Memory B cell (primary cell): ENCODE measurements at places on chromosomes 2 and 18.

DNA sequence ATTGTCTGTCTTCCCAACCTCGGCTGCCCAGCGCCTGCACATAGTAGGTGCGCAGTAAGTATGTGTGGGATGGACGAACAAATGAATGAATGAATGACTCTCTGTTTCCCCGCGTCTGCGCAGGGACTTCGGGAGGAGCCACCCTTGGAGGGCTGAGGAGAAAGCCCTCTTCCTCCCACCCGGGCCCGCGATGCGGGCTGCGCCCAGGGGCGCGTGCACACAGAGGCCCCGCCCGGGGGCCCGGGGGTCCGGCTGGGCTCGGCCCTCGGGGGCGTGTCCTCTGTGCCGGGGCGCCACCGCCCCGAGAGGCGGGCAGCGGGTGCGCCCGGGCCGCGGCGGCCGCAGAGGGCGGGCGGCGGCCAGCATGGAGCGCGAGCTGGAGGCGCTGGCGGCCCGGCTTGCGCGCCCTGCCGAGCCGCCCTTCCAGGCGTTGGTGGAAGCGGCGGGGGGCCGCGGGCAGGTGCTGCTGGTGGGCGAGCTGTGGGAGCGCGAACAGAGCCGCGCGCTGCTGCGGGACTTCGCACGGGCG, at the start of gene C2orf72:
C2orf72 (plus strand) TSS at position 322 of the 529 bp plus-strand sequence; CDS start at position 365, 43 bp downstream.
- peak within 1 kb of the TSS; percentile 69 for H3K4me3 ChIP-seq
- H3K36me3 ChIP-seq: no peaks in the 10 kb centered on the region
- no peak for DNase-seq
- H3K27ac ChIP-seq: no peak within 1 kb of the TSS
- H3K4me1 ChIP-seq: peaks cover 12% of the 10 kb centered on the region

DNA sequence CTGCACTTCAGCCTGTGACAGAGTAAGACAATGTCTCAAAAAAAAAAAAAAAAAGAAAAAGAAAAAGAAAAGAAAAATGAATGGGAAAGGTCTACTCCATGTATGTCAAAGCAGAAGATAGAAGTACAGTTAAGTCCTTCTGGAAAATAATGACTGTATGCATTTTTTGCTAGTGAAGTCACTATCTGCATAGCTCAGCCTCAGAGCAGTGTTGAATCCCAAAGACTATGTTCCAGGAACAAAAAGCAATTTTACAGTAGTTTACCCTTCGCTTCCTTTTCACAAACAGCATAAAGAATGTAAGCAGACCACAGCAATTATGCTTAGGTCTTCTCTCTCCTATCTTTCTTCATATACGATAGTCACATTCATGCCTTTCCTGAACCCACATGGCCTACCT, 497.4 kb downstream of the CMPK2 start:
- DNase-seq: no peak
- no peak overlapping the region for H3K4me3 ChIP-seq
- H3K27me3 ChIP-seq: no peaks in the 10 kb centered on the region
- no peak overlapping the region for H3K27ac ChIP-seq
- no peaks in the 10 kb centered on the region for H3K36me3 ChIP-seq

GRCh38 chr2:225009768-225010167, 32.5 kb downstream of the DOCK10 start:
- no peak overlapping the region for H3K27ac ChIP-seq
- no peak for DNase-seq
- H3K4me1 ChIP-seq: peaks cover 28% of the 10 kb centered on the region
- peaks cover 3% of the 10 kb centered on the region for H3K36me3 ChIP-seq
- H3K4me3 ChIP-seq: no peak overlapping the region
- no peaks in the 10 kb centered on the region for H3K27me3 ChIP-seq

DNA sequence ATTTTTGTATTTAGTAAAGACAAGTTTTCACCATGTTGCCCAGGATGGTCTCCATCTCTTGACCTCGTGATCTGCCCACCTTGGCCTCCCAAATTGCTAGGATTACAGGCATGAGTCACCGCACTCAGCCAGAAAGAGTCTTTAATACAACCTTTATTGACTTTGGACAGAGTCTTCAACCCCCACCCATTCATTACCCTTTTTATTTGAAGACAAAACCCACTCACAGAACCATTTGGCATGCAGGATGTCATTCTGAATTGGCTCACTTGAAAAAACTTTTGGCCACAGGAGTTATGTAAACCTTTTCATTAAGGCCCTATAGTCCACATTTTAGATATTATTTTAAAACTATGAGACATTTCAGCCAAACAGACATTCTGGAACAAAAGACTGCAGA, 217.9 kb upstream of the RND3 start:
- H3K27ac ChIP-seq: no peak overlapping the region
- no peaks in the 10 kb centered on the region for H3K27me3 ChIP-seq

GRCh38 chr18:3993941-3994687, 461.0 kb downstream of the DLGAP1 start:
- no peaks in the 10 kb centered on the region for H3K27me3 ChIP-seq
- H3K27ac ChIP-seq: no peak overlapping the region
- no peak overlapping the region for H3K4me3 ChIP-seq

DNA sequence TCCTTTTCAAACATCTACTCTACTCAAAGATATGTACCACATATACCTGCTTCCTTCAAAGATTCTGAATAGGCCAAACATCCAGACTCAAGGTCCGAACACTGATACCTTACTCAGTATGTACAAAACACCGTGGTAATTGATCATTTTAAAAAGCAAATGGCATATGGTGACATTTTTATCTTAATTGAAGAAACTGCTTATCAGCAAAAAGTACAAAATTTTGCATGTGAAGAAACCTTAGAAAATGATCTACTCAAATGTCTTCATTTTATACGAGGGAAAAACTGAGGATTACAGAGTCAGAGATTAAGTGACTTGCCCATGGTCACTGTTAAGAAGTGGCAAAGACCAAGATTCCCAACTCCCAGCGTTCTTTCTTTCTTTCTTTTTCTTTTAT, 133.0 kb downstream of the CACNB4 start:
- H3K27me3 ChIP-seq: peaks cover 4% of the 10 kb centered on the region
- H3K27ac ChIP-seq: no peak overlapping the region
- no peak for DNase-seq
- no peak overlapping the region for H3K4me3 ChIP-seq

GRCh38 chr18:79556829-79557585, 122.6 kb upstream of the CTDP1 start:
- peaks cover 1% of the 10 kb centered on the region for H3K27me3 ChIP-seq
- H3K4me3 ChIP-seq: no peak overlapping the region
- H3K27ac ChIP-seq: no peak overlapping the region
- no peaks in the 10 kb centered on the region for H3K4me1 ChIP-seq
- DNase-seq: no peak

GRCh38 chr2:41241325-41242000, 789.6 kb upstream of the SLC8A1 start:
- no peaks in the 10 kb centered on the region for H3K4me1 ChIP-seq
- no peaks in the 10 kb centered on the region for H3K36me3 ChIP-seq
- no peak overlapping the region for H3K27ac ChIP-seq
- no peak overlapping the region for H3K4me3 ChIP-seq

DNA sequence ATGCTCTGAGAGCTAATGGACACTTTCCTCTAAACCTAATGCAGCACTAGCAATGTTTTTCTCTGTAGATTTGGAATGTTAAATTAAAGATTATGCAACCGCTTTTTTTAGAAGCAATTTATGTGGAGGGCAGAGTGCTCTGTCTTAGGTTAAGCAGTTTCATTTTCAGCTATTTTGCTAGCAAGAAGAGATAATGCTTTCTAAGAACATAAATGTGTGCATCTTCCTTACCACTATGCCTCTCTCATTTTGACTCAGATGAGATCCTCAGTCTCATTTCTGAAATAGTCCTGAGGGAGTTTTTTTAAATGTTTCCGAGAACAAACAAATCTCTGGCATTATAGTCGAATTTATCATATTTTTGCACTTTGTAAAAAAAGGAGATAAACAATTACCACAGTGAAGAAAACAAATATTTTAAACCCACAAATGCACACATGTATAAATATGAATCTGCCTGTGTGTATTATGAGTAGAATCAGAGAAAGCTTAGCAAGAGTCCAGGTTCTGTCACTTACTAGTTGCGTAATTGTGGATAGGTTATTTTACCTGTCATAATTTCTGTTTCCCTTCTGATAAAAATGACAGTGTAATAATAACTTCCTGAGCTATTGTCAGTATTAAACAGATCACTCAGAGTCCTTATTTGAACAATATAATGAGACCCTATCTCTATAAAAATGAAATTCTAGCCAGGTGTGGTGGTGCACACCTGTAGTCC, 207.7 kb upstream of the CRIM1 start:
- H3K27ac ChIP-seq: no peak overlapping the region
- H3K27me3 ChIP-seq: no peaks in the 10 kb centered on the region
- no peaks in the 10 kb centered on the region for H3K4me1 ChIP-seq
- no peak overlapping the region for H3K4me3 ChIP-seq

GRCh38 chr2:36993841-36994620, 27.7 kb upstream of the STRN start:
- DNase-seq: no peak
- no peaks in the 10 kb centered on the region for H3K4me1 ChIP-seq
- H3K4me3 ChIP-seq: no peak overlapping the region
- no peaks in the 10 kb centered on the region for H3K27me3 ChIP-seq

GRCh38 chr2:105409717-105410116, 10.9 kb upstream of the FHL2 start:
- H3K4me1 ChIP-seq: peaks cover 5% of the 10 kb centered on the region
- no peaks in the 10 kb centered on the region for H3K36me3 ChIP-seq
- no peak overlapping the region for H3K27ac ChIP-seq
- H3K27me3 ChIP-seq: peaks cover 19% of the 10 kb centered on the region
